CD4-positive, alpha-beta T cell treated with Interleukin-15 for 4 hours (primary cell): ENCODE measurements at places on chromosomes 2 and 18.

DNA sequence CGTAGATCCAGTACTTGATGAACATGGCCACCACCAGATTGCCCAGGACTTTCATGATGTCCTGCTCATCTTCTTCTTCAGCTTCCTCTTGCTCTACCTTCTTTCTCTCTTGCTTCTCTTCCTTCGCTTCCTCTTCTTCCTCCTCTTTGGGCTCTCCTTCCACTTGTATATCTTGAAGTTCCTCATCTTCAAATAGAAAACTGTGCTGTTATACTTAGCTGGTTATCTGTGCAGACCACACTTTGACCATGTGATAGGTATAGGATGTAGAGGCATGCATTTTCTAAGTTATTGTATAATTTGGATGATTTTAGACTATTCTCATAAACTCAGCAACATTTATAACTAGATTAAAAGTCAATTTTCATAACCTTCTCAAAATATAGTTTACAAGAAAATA is 263.4 kb downstream of the NAPG start:
- DNase-seq = no peak

DNA sequence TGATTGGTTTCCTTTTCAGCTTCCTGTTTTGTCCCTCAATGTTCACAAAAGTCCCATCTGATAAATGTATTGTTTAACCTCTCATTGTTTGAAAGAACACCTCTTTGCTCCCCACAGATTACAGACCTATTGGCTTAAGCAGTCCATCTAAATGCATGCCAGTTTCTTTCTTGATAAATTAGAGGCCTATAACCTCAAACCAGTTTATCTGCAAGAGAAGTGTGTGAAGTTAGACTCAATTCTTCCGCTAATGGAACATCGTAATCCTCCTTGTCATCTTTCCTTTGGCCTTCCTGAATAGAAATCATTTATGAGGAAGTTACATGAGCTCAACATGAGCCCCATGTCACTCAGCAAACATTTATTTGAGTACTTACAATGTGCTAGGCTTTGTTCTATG is 74.0 kb downstream of the FRZB start:
- no peak for DNase-seq

DNA sequence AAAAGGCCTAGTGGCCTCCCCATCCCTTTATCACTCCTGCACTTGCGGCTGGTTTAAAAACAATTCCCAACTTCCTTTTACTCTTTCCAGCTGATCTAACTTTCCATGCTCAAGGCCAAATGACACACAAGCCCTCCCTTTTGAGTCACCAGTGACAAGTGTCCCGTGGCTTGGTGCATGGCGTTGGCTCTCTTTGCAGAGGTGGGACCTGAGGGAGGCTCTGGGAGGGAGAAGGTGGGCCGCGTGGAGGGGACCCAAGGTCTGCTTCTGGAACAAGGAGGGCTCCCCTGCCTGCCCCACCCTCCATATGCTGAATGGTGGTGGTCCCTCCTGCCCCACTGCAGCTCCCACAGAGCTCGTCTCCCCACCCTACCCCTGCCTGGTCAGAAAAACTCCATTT is 30.8 kb upstream of the HPCAL1 start:
- DNase-seq = no peak

GRCh38 chr2:135451966-135452365 is 79.1 kb downstream of the ZRANB3 start:
- no peak for DNase-seq

- no peak for DNase-seq
Measured at GRCh38 chr2:106575955-106576354, 88.8 kb downstream of the CD8B2 start.

DNA sequence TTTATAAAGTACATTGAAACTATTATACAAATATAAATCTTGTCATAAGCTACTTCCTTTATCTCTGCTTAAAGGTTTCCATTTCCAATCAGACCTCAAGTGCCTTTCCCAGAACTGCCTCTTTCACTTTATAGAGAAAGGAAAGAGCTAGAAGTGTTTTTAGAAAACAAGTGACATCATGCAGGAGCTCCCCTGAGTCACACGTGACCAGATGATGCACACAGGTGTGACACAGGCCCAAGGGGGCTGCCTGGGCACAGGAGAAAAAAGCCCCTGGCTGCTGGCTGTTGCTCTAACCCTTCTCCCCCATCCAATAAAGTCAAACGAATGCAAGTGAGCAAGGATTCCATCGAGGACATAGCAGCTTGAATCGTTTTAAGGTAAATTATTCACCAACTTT is 21.4 kb upstream of the SH3BP4 start:
- no peak for DNase-seq

DNA sequence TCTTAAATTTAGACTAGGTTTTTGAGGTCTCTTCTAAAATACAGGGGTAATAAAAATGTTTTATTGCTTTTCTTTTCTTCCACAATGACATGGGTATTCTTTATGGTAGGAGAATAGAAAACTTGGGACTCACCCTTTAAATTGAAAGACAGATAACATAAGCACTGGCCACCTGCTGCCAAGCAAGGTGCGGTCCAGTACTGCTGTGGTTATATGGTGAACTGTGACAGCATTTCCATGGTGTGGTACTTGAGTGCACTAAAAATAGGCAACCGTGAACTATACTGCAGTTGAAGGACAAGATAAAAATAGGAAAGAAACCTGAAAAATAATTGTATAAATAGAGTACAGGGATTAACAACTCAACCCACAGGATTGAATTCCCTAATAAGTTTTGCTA is 54.4 kb upstream of the GRB14 start:
- no peak for DNase-seq

DNA sequence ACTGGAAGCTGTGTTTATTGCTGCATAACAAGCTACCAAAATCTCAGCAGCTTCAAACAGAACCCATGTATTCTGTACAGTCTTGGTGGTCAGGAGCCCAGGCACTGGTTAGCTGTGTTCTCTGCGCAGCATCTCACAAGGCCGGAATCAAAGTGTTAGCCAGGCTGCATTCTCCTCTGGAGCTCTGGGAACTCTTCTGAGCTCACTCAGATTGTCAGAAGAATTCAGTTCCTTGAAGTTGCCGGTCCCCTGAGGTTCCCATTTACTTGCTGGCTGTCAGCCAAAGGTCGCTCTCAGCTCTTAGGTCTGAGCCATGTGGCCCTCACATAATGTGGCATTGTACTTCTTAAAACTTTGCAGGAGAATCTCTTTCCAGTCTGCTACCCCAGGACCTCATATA is 123.6 kb upstream of the SMIM21 start:
- no peak for DNase-seq

DNA sequence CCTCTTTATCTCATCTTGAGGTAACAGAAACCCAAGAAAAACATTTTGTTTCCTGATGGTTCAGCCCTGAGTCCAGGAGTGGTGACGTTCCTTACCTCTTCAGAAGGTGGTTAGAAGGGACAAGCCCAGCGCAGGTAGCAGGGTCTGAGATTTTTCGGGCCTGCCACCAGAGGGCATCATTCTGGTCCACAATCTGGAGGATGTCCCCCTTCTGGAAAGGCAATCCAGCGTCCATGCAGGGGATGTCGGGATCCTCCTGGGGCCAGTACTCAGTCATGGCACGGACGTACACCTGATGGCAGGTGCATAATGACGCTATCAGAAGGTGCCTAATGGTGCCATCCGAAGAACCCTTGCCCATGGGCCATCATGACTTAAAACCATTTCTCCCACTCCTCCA is 17.7 kb downstream of the MPP4 start:
- DNase-seq = no peak

- DNase-seq = no peak
Measured at GRCh38 chr2:180519276-180519675, 461.1 kb upstream of the UBE2E3 start.

DNA sequence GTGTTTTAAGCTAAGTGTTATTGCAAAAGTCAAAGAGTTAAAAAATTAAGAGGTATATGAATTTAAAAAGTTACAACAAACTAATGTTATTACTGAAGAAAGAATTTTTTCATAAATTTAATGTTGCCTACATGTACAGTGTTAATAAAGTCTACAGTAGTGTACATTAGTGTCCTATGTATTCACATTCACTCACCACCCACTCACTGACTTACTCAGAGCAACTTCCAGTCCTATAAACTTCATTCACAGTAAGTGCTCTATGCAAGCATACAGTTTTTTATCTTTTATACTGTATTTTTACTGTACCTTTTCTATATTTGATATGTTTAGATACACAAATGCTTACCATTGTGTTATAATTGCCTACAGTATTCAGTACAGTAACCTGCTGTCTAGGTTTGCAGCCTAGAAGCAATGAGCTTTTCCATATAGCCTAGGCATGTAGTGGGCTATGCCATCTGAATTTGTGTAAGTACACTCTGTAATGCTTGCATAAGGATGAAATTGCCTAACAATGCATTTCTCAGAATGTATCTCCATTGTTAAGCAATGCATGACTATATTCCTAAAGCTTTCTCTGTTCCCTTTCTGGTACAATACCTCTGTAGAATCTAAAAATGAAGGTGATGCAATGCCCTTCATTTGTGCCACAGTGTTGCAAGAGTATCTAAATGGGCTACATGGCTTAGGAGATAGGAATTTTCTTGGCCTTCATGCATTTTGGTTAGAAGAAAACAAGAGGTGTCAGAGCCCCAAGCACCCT is 370.8 kb upstream of the NT5C1B start:
- no peak for DNase-seq

- no peak for DNase-seq
Measured at GRCh38 chr2:238881353-238882081, 33.6 kb downstream of the TWIST2 start.

- no peak for DNase-seq
Measured at GRCh38 chr2:70990216-70990615, 4.5 kb downstream of the TEX261 start.

GRCh38 chr2:218880102-218880858 is at the start of gene WNT10A:
TSS of gene WNT10A (plus strand) at chr2:218880852. CDS start at chr2:218880996, 144 bp downstream.
- peak; percentile 90 for DNase-seq

GRCh38 chr2:26179446-26179913 is 6.6 kb downstream of the GAREM2 start:
- DNase-seq = no peak

GRCh38 chr2:85413592-85414420 is 3.6 kb upstream of the CAPG start:
- DNase-seq = peak; percentile 33

- DNase-seq = no peak
Measured at GRCh38 chr2:209687323-209687969, 84.2 kb upstream of the UNC80 start.

DNA sequence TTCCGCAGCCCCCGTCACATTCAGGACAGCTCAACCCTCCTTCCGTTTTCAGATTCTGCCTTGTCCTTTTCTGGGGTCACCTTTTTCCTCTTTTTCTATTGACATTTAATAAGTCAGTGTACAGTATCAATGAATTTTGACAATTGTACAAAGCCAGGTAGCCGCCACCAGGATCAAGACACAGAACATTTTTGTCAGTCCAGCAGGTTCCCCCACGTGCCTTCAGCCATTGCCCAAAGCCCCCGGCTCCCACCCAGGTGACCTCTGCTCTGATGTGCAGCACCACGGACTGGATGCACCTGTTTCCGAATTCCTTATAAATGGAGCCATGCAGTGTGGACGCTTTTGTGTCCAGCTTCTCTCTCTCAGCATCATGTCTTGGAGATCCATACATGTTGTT is 30.0 kb downstream of the CROCC2 start:
- no peak for DNase-seq

DNA sequence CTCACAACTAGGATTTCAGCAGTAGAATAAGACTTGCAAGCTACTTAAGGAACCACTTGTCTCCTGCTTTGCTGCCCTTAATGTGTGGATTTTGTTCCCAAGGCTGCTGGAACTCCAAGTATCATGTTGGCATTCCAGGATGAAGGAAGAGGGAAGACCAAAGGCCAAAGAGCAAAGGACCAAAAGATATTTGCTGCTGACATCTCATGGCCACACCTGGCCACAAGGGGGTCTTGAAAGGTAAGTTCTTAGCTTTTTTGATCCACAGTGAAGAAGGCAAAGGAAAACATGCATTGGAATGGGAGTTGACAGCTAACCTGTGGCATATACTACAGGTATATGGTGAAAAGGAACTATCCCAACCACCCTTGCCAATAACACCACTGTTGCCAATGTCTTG is 3.9 kb upstream of the MATN3 start:
- no peak for DNase-seq

DNA sequence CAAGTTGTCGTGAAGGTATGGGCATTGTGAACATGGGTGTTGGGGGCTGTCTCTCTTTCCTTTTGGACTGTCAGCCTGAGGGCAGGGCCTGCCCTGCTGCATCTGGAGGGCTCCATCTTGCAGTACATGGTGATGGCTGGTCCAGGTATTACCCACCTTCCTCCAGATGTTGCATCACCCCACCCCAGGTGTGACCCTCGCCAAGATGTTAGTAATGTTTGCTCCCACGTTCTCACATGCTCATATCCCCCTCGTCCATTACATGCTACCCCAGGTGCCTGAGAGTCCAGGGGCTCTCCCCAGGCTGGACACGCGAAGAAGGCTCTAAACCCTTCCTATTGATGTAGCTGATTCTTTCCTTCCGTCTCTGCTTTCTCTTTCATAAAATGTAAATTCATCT is 13.9 kb downstream of the ZAP70 start:
- DNase-seq = no peak

DNA sequence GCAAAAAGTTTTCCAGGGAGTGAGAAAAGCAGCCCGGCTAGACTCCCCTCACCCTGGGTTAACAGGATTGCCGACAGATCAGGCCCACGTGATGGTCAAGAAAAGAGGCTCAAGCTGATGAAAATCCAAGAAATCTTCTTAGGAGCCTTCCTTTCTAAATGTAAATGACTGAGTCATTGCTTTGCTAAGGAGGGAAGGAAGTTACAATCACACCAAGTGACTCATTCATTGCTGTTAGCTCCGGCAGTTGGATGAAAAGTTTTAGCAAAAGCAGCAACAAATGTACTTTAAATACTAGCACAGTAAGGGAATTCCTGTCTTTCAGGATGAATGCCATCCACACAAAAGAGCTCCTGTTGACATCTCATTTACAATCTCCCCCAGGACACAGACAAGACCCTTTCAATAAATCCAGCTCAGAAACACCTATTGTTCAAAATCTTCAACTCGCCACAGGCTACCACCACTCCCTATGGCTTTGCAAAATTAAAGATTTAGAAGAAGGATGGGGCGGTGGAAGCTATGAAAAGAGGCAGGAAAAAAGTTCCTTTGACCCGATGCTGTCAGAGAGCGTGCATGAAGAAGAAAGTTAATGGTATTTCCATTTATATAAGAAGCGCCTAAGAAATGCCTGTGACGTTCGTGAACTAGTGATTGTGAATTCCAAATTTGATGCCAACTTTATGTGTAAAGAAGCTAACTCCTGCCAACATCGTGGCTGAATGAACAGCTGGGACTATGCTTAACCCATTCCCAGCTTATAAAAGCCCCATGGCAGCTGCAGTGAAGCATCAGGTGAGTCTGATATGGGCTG is 153.7 kb downstream of the TGIF1 start:
- DNase-seq = peak; percentile 59

DNA sequence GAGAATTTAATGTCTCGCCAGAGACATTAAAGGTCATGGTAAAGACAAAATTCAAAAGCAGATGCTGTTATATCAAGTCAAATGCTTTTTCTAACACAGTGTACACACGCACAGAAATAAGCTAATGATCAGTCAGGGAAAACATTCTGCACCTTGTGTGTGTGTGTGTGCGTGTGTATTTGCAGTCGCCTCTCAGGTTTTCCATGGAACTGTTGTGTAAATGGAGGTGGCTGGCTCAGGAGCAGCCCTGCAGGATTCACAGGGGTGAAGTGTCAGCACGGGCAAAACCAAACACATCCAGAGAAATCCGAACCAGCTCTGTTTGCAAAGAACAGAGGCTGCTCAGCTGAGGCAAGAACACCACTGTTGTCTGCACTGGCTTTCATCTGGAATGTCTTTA is 76.2 kb upstream of the YWHAQ start:
- no peak for DNase-seq
